Activated T-helper 1 cell treated with anti-CD3 and anti-CD28 coated beads, Interleukin-12 subunit alpha, Interleukin-12 subunit beta, Interleukin-2, Interleukin-4 antibody, amounts not matched to agents 30 ng/mL and 10 ng/mL and 1 ng/mL, durations not matched to agents 14 hours and 24 hours and 36 hours (primary cell): ENCODE measurements at places on chromosomes 2 and 18. TPM values are rescaled to one million over a fixed set of nuclear protein-coding genes. Genes with fewer than 3 reads are reported as not detected.

DNA sequence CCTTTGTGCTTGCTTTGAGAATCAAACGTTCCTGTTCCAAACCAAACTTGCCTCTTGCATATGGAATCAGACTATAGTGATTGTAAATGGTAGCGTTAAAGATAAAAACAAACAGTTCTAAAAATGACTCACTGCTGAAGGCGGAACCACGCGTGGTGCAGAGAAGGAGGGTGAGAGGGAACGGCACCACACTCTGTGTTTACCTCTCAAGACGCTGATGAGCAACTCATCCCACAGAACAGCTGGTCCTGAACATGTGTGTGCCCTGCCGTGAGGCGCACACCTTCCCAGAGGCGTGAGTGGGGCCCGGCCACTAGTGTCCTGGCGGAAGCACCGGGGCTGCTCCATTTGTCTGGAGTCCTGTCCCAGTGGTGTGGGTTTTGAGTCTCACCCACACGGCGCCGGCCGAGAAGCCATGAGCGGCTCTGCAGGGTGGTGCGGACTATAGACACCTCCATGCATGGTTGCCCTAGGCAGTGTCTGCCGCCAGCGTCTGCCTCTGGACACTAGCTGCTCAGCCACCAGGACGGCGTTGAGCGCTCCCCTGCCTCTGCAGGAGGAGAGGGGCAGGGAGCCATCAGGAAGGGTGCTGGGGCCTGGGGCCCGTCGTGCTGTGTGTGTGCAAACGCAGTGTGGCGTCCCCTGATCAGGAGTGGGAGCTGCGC lies 52.1 kb downstream of the NFATC1 start:
- no peak for DNase-seq

- DNase-seq = no peak
These were observed 142.7 kb downstream of the ATP9B start for GRCh38 chr18:79211844-79212243.

GRCh38 chr2:127434515-127434914 lies 16.3 kb downstream of the PROC start:
- no peak for DNase-seq

- DNase-seq = no peak
These were observed 20.0 kb downstream of the ZNF521 start for GRCh38 chr18:25332002-25332401.

- no peak for DNase-seq
These were observed 11.2 kb upstream of the FN1 start for GRCh38 chr2:215447056-215447455.

DNA sequence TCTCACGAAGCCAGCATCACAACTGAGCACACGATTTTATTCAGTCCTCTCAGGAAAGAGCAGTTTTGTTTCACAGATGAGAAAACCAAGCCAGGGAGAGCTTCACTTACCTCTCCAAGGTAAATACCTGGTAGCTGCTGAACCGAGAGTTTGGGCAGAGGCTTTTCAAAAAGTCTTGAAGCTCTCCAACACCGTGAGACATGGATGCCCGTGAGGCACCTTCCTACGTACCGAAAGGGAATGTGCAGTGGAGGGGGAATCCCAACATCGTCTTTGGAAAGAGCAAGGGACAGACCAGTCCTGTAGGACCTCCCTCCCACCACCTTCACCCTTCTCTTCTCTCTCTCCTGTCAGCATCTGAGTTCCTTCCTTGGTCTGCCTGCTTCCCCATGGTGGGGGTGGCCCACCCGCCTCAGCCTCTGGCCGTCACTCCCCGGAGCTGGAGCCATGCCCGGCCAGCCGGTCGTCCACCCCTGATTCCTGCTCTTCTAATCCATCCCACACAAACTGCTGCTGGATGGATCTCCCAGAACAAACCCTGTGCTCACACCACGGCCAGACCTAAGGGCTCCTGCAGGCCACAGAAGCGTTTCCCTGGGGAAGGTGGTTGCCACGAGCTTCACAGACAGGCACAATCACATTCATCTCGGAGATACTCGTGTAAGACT lies 97.3 kb upstream of the SNTG2 start:
- DNase-seq = no peak

GRCh38 chr2:188291617-188292347 lies at the start of gene GULP1:
TSS of gene GULP1 (plus strand) at chr2:188291874. CDS start at chr2:188477703, 185,829 bp downstream.
- DNase-seq = no peak

DNA sequence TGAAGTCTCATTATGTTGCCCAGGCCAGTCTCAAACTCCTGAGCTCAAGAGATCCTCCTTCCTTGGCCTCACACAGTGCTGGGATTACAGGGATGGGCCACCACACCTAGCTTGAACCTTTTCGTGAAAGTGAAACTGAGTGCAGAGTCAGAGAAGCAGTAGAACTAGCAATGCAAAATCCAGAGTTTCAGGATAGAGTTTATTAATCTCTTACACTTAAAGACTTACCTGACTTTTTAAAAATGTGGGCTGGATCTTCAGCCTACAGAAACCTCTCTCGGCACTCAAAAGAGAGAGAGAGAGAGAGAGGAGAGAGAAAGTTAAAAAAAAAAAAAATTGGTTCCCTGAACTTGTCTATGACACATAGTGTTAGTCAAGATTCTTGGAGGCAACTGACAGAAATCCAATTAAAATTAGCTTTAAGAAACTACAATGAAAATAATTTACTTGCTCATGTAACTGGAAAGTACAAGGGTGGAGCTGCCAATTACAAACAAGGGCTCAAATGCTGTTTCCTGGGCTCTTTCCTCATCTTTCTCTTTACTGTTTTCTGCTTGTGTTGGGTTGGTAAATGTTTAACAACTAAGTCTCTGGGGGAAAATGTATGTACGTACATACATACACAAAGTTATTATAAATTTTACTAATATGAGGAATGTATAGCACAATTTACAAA lies 98.1 kb upstream of the CERS6 start:
- DNase-seq = no peak

GRCh38 chr2:76867854-76868253 lies 654.3 kb downstream of the LRRTM4 start:
- no peak for DNase-seq

DNA sequence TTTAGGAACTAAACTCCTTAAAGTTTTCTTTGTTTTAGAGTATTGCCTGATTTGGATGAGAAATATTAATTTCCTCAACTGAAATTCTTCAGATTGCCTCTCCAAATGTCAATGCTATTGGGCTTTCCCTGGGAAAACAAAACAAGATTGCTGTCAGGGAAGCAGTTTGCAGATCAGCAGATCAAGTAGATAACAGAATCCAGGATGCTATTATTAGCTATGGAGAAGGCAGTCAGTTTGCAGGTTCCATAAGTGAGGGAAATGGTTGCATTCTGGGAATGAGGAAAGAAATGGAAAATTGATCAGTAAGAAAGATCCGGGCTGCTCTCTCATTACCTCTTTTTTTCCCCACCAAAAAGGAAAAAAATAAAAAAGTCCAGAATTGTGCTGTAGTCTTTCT lies 11.0 kb downstream of the LINC00305 start:
- no peak for DNase-seq

DNA sequence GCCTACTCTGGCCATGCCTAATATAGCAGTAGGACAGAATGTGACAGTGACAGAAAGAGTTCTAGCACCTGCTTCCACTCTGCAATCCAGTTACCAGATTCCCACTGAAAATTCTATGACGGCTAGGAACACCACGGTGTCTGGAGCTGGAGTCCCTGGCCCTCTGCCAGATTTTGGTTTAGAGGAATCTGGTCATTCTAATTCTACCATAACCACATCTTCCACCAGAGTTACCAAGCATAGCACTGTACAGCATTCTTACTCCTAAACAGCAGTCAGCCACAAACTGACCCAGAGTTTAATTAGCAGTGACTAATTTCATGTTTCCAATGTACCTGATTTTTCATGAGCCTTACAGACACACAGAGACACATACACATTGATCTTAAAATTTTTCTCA lies 45.2 kb upstream of the TTR start:
- DNase-seq = no peak

DNA sequence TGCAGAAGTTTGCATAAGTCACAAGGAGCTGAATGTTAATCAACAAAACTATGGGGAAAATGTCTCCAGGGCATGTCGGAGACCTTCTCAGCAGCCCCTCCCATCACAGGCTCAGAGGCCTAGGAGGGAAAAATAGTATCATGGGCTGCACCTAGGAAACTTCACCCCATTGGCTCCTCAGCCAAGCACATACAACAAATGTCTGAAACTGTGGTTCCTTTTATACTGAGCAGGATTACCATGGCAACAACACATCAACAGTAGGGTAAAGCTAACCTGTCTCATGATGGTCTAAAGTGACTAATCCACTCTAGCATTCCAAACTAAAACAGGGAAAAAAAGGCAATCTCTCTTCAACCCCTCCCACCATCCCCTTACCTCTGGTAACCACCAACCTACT lies 3.2 kb upstream of the NEMP2 start:
- no peak for DNase-seq

DNA sequence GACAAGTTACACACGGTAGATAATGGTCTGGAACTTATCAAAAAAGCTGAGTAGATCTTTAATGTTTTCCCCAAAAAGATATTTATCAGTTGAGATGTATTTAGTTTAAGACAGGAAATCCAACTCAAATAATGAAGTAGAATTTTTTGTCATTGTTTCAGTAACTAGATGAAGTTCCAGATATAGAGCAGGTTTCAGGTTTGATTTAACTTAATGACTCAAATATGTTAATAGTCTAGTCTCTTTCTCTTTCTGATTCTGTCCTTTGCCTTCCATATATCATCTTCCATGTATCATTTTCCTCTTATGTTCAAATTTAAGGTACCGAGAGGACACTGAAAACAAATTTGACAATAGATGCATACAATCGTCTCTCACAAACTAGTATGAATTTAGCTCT lies 23.6 kb upstream of the DOCK10 start:
- no peak for DNase-seq

GRCh38 chr18:55998801-55999385 lies 410.9 kb upstream of the TCF4 start:
- DNase-seq = no peak

DNA sequence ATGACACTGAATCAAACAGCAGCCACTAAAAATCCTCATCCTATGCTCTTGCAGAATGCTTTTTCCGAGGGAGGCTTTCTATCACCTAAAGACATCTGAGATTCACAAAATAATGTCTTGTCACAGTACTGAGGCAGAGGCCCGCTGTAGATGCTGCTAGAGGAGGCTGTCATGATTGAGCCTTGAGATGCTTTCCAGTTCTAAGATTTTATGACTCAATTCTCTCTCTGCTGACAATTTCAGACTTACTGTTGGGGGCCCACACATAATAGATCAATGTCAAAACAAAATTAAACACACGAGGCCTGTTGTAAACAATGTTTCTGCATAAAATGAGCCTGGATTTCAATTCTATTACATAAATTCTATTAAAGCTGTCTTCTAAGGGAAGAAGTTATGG lies 132.7 kb upstream of the ARL4C start:
- DNase-seq = no peak

- no peak for DNase-seq
These were observed 3.6 kb upstream of the PROM2 start for GRCh38 chr2:95270541-95271081.

GRCh38 chr2:234976479-234977227 lies 24.8 kb downstream of the SH3BP4 start:
- no peak for DNase-seq

DNA sequence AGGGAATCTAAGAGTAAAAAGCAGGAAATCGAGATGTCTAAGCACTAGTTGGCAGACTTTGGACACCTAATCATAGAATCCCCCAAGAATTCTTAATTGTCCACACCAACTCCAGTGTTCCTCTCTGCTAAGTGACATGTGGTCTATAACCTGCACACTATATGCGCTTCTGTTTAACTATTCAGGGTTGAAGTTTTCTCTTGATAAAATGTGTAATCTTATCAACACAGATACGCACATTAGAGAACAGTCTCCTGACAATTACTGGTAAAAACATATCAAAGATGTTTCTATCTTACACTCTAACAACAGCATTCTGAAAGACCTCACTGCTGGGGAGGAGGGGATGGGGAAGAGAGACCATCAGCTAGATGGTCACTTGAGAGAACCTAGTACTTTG lies 3.9 kb downstream of the ABCB11 start:
- DNase-seq = no peak

GRCh38 chr18:63421514-63421913 lies 762 bp downstream of the VPS4B start:
- no peak for DNase-seq

GRCh38 chr2:98637401-98638147 lies 29.2 kb downstream of the UNC50 start:
- DNase-seq = peak; percentile 44

GRCh38 chr2:126776255-126776654 lies 120.3 kb downstream of the GYPC start:
- no peak for DNase-seq

DNA sequence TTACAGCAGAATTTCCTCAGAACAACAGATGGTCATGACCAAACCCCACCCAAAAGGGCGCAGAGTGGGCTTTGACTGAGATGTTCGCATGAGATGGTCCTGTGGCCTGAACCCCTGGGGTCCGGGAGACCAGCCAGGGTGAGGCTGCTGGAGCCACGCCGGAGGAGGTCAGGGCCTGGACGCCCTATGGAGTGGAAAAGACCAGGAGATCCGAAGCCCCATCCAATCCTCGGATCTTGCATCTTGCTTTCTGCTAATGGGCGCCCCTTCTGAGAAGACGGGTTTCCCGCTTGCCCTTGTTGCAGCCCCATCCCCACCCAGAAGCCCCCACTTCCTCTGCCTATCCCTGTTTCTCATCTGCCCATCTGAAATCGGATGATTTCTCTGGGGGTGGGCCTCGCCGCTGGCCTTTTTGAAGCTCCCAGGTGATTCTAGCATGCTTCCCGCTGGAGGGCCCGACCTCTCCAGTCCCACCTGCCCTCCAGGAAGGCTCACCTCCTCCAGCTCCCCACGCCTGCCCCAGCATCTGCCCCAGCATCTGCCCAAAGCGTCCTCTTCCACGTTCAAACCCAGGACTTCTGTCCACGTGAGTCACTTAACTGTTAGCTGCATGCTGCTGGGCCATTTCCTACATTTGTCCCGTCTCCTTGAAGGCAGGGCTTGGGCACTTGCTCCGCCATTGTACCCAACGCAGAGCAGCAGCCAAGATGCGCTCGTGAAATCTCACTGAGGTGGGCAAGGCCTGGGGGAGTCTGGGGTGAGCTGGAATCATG lies 4.3 kb upstream of the CNDP1 start:
- no peak for DNase-seq

GRCh38 chr2:140786585-140786984 lies 1344.2 kb downstream of the LRP1B start:
- no peak for DNase-seq

- no peak for DNase-seq
These were observed 451.1 kb upstream of the TRIB2 start for GRCh38 chr2:12265646-12266045.

- no peak for DNase-seq
These were observed 33.9 kb downstream of the PAX3 start for GRCh38 chr2:222264791-222265320.

SEMA4C gene
- total RNA-seq = 18.7 and 20.6 TPM in 2 replicates

KIF5C gene
- 17.9 and 20.7 TPM in 2 replicates for total RNA-seq

EMILIN2 gene
- 26.1 and 28.0 TPM in 2 replicates for total RNA-seq

ZSCAN30 gene
- 10.2 and 11.0 TPM in 2 replicates for total RNA-seq

ERICH2 gene
- not detected in 2 replicates for total RNA-seq

KCNJ13 gene
- not detected in 2 replicates for total RNA-seq

MRPL30 gene
- total RNA-seq = 25.5 and 27.8 TPM in 2 replicates

XDH gene
- not detected in 2 replicates for total RNA-seq

LONRF2 gene
- 0.23 and 0.32 TPM in 2 replicates for total RNA-seq

TTC27 gene
- total RNA-seq = 41.3 and 42.3 TPM in 2 replicates

NGEF gene
- total RNA-seq = 0.21 TPM in 1 of 2 replicates, not detected in the other

HOXD9 gene
- not detected in 2 replicates for total RNA-seq

LBX2 gene
- total RNA-seq = 0.54 and 1.1 TPM in 2 replicates
